H7 (cell line): ENCODE measurements at places on chromosomes 11 and 22.

GRCh38 chr11:20443596-20443995, 56.1 kb downstream of the PRMT3 start:
- peak; percentile 7 for DNase-seq

DNA sequence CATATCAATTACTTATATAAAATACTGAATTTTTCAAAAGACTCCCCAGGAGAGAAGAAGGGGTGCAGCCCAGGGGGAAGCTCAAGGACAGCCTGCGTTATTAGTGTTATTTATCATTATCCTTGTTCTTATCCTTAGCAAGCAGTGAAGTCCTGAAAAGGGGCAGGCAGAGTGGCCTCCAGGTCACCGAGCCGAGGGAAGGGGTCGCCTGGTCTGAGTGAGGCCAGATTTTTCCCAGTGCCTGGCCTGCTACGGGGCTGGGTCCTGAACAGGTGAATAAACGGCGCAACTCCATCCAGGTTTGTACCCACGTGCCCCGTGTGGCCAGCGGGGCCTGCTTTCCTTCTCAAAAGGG, 123.7 kb downstream of the BRD1 start:
- no peak for DNase-seq

DNA sequence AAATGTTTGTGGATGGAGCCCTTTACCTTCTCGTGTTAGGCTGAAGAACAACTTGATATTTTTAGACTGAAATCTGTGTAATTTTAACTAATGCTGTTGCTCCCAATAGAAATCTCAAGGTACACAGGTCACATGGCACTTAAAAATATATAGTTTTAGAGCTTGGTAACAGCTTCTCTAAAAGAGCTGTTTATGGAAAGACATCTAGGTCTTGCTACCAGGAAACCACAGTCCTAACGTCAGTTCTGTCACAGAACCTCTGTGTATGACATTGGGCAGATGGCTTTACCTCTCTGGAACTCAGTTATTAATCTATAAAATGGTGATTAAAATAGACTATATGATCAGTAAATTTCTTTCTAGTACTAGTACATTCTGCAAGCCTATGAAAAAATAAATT, 35.4 kb downstream of the PAK1 start:
- DNase-seq = no peak

DNA sequence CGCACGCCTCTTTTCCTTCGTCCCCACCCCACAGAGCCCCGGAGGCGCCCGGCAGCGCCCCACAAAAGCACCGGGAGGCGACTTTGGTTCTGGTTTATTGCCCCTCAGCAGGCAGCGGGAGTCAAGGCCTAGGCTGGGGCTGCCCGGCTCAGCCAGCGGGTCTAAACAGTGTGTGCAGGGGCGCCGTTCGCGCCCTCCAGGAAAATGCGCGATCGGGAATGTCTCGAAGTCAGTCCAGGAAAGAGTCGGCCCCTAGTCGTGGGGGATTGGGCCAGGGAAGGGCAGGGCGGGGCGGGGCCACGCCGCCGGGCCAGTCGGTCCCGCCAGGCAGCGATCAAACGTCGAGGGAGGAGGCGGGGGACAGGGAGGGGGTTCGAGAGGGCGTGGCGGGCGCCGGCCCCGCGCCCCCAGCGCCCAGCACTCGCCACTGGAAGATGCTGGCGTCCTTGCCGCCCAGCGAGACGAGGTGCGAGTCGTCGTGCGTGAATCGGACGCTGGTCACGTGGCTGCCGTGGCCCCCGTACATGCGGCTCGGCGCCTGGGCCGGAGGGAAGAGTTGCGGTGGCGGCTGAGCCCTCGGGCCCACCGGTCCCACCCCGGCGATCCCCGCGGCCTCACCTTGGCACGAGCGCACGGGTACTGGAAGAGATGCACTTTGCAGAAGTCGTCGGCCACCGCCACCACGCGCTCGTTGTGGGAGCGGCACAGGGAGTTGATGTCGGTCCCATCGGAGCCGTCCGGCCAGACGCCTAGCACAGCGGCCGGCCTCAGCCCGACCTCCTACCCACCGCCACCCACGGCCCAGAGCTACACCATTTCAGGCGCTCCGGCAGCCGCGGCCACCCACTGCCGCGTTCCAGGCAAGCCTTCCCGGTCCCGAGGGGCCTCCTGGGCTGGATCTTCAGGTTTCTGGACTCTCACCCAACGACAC, 741 bp upstream of the MTA2 start:
- peak; percentile 97 for DNase-seq

GRCh38 chr11:102010776-102011494, 36.3 kb upstream of the CFAP300 start:
- peak; percentile 78 for DNase-seq

DNA sequence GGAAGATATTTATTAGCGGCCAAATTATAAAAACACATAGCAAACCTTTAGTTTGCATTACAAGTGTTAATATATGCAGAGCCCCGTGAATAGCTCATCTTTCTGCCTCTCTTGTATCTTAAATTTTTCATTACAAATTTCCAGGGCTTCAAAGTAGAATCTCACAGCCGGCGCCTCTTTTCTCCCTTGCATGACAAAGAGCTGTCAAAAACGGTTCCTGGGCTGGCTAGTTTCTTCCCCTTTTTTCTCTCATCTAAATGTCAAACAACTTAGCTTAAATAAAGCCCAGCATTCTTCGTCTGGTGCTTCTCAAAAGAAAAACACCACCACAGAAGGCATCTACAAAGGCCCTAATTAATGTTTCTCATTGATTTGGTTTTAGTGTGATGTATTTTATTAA, 253.0 kb downstream of the INSC start:
- DNase-seq = no peak

GRCh38 chr11:5247472-5248192, 2.0 kb downstream of the HBG1 start:
- DNase-seq = no peak

DNA sequence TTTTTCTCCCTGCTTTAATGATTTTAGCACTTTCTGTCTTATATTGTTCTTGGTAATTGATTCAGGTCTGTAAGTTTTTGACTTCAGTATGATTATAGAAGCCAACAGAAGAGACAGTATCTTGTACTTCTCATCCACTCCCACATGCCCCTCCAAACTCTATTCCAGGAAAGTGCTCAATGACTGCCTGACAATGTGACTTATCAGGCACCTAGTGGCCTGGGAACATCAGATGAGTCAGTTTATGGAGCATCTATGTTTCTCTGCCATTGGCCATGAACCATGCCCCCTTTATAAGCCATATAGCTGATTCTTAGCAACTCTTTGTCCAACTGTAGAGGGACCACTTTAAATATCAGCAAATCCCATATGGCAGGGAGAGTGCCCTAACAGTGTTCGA, 179.2 kb upstream of the MTMR2 start:
- no peak for DNase-seq

DNA sequence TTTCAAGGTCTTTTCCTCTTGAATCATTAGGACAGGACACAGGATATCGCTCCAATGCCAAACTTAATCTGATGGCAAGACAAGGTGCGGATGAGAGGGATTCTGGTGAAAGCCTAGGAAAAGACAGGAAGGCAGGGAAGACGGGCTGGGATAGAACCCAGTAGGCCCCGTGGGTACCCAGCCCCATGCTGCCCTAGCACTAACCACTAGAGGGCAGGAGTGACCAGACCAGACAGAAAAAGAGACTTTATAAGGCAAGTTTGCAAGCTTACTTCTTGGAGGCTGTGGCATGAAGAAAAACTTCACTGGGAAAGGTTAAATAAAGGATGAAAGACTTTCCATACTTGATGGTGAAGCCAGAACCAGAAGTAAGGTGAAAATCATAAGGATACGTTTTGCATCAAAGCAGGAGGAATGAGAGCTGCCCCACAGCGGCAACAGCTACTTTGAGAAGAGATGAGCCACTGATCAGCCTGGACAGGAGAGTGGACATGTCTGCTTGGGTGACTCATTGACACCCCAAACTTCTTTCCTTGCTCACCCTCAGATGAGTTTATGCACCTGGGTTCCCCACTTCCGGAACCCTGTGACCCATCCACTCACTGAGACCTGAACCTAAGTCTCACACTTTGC, 39.8 kb downstream of the SYN3 start:
- peak; percentile 86 for DNase-seq

GRCh38 chr11:76135491-76135890, 70.8 kb downstream of the WNT11 start:
- DNase-seq = no peak

- no peak for DNase-seq
These were observed 2.7 kb downstream of the FAM118A start for GRCh38 chr22:45312415-45312814.

- no peak for DNase-seq
These were observed 51.7 kb upstream of the CCDC89 start for GRCh38 chr11:85737738-85738137.

DNA sequence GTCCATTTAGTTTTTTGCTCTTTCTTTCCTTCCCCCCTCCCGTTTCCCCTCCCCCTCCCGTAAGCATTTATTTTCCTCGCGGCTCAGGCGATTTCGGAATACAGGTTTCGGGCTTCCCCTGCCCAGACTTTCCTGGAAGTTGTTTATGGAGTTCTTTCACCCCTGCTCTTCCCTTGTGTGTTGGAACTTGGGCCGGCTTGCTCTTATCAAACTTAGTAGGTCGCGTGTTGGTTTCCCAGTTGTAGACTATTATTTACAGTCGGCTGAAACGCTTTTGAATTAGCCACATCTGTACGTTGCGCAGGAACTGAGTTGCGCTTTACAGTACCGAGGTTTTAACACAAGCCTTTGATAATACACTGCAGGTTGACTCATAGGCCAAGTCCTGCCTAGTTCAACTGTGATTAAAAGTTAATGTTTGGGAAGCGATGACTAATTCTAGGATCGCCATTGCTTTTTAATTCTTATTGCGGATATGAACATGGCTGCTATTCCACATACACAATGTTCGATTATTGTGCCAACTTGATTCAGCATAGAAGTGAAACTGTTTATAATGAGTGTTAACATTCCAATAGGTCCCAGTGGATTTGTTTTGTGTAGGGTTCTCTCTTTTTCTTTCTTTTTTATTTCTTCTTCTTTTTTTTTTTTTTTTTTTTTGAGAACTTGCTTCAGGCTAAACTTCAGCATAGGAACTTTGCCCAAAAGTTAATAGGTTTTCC, 1.7 kb downstream of the YAP1 start:
- DNase-seq = no peak

DNA sequence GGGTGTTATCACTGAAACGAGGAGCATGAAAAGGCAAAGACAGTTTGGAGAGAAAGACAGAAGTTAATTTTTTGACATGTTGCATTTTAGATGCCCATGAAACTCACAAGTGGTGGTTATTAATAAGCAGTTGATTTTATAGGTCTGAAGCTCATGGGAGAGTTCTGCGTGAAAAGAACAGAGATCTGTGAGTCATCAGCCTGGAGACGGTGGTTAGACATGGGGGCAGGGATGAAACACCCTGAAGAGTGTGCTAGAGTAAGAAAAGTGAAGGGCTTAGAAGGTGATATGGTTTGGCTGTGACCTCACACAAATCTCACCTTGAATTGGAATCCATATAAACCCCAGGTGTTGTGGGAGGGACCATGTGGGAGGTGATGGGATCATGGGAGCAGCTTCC, 289.1 kb upstream of the ISX start:
- DNase-seq = no peak

GRCh38 chr11:71335371-71335770, 83.0 kb upstream of the SHANK2 start:
- no peak for DNase-seq

GRCh38 chr11:443542-444199, 1.9 kb upstream of the ANO9 start:
- DNase-seq = no peak

DNA sequence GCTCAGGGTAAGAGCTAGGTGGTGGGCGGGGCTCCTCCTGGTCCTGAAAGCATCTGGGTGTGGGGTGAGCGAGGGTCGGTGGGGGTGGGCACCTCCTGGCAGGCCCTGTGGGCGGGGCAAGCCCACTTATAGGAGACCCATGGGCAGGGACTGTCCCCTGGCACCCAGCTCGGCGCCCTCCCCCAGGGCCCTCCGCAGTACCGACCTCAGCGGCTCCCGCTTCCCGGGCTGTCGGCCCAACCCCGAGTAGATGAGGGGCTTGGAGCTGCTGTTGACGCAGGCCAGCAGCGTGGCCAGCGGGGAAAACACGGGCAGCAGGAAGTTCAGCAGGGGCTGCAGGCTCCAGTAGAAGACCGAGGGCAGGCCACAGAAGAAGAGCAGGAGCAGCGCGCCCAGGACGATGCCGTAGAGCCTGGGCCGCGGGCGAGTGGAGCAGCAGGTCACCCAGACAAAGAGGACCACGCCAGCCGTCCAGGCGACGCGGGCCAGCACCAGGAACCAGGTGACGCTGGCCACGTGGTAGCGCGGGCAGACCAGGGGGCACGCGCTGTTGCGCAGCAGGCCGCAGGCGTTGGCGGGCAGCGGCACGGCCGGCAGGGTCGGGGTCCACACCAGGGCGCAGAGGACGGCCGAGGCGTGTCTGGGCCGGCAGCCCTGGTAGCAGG, 663 bp downstream of the MRGPRG start:
- peak; percentile 63 for DNase-seq

- DNase-seq = no peak
These were observed 26.8 kb upstream of the LIPT2 start for GRCh38 chr11:74520316-74520715.

DNA sequence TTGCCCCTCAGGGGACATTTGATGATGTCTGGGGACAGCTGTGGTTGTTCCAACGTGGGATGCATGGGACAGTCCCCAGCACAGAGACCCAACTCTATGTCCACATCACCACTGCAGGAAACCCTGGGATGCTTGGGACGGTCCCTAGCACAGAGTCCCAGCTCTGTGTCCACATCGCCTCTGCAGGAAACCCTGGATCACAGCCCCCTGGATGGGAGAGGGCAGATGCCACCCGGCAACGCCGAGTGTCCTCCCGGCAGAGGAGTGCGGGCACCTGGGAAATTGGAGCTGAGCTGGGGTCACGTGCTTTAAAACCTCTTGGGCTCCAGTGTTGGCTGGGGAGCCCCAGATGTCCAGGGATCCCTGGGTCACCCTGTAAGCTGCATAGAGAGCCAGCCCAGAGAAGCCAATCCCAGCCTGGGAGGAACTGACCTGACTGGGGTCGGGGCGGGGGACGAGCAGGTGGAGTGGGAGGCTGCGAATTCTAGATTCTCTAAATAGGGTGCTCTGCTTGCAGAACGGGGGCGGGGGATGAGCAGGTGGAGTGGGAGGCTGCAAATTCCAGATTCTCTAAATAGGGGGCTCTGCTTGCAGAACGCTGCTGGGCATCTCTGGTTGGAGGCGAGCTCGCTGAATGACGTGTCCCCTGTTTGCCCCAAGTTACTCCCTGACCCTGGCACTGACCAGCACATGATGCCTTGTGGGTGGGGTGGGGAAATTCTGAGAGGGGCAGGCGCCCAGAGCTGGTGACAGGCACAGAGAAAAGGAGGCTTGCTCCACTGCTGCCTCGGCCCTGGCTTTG, 1197.8 kb downstream of the BRD1 start:
- DNase-seq = peak; percentile 65
